ENCODE measurements at places on chromosomes 12 and 14.
A peak's percentile ranks its signal among the peaks of the same experiment; 100 is the strongest.

GRCh38 chr12:110355073-110355472 lies 48.4 kb downstream of the ANAPC7 start:
- DNase-seq, result no peak

DNA sequence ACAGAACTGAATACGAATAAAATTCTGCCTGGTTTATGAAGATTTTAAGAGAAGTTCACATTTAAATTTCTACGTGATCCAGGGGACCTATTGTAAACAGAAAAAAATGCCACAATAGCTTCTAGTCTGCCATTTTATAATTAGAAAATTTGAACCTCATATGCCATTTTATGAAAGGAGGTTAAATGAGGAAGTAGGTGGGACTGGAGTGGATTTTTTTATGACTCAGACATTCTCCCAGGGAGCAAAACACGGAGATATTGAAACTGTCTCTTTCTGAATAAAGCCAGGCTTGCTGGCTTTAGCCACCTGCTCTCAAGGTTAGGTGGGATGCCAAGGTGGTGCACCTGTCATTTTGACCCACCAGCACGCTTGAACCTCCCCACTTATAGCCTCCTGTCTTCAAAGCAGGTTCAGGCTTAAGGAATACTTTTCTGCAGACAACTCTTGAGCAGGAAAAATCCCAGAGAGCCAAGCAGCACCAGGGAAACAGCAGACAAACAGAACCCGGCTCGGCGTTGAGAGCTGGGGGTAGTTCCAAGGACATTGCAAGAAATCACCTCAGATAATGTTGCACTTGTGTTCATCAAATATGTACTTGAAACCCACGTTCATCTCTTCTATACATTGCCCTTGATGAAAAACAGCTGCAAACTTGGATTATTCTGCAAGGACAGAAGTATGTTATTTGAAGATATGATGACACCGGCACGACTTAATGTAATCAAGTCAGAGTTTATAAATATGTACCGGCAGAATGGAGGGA lies 203.7 kb downstream of the PPM1H start:
- no peak for DNase-seq

GRCh38 chr14:37422748-37423147 lies 172.3 kb downstream of the FOXA1 start:
- no peak for DNase-seq

GRCh38 chr14:77965919-77966435 lies 166.1 kb downstream of the ADCK1 start:
- peak; percentile 78 for DNase-seq

DNA sequence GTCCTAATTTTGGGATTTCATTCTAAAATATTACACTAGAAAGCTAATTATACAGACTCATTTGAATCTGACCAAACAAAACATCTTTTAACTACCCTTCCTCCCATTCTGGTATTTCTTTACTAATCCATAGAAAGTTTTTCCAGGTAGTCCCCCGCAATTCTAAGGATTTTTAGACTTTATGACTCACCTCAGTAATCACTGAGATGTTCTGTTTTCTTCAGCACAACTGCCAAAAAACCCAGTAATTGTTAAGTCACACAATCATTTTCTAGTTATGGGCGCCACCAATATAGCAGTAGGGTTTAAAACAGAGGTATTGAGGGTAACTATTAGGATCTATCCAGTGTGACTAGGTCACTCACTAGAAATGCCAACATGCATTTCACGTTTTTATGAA lies 1.6 kb upstream of the ARID4A start:
- no peak for DNase-seq

DNA sequence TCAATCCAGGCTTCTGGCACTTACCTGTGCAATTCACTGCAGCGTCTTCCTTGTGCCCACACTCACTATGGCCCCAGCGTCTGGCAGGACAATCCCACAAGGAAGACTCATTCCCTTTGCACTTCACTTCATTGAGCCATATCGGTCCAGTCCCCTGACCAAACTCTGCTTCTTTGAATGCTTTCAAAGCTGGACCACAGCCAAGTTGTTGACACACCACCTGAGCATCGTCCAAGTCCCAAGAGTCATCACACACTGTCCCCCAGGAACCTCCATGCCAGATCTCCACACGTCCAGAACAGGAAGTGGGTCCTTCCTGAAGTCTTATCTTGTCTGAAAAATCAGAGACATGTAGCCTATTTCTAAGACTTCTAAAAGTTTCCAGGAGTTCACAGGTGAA lies 20.2 kb downstream of the CD163 start:
- no peak for DNase-seq

GRCh38 chr12:75471902-75472890 lies 8.4 kb upstream of the GLIPR1 start:
- DNase-seq, result no peak

DNA sequence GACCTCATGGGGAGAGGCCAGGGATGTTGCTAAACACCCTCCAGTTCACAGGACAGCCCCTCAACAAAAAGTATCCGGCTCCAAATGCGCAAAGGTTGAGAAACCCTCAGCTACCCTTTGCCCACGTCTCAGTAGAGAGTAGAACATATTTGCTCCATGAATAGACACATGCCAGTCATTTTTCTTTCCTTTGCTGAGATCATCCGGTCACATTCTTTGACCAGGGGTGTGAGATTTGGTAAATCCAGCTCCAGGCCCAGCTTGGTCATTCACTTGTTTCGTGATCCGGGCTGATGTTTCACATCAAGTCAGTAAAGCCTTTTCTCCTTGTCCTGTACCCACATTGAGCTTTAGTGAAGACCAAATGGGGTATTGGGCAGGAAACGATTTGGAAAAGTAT lies 83.6 kb upstream of the LHX5 start:
- DNase-seq, result no peak

DNA sequence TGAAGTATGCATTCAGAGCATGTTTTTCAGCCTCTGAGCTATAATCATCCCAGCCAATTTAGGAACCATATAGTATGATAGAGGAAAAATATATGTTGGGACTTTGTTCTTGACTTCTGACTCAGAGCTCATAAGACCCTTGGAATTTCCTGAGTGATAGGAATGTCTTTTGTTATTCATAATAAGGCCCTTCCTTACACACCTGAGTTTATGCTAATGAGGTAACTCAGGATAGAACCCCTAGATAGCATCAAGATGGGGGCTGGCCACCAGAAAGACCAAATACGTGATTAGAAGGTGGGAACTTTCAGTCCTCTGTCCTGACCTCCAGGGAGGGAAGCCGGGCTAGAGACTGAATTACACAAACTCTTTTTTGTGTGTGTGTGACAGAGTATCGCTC lies 32.4 kb upstream of the PLEK2 start:
- DNase-seq, result no peak

GRCh38 chr14:94918896-94919295 lies 149.0 kb upstream of the GSC start:
- no peak for DNase-seq

DNA sequence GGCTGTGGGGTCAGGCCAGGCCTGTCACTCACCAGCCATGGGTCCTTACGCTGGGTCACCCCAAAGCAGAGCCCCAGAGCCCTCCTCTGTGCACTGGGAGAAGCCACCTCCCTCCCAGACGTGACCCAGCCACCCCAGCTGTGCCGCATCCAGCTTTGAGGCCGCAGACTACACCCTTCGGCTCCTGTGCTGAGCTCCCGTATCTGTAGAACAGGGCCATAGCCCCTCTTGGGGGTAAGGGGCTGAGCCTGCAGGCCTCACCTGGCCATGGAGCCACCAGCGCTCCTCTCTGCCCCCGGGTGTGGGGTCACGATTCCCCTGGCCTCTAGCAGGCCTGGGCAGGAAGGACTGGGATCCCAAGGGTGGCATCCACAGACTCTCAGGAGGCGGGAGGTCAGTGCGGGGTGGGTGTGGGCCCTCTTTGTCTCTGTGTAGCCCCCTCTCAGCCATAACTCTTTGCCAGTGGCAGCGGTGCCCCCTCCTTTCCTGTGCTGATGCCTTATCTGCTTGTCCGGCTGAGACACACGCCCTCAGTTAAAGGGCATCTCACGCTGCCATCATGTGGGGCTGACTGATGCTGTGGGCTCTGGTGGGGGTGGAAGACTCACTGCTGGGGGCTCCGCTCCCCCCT lies 16.3 kb downstream of the ASPG start:
- DNase-seq, result no peak

GRCh38 chr14:101564819-101565698 lies 3.8 kb downstream of the DIO3 start:
- no peak for DNase-seq

- DNase-seq, result no peak
Observed at GRCh38 chr12:129213551-129213950, 360.3 kb downstream of the GLT1D1 start.

DNA sequence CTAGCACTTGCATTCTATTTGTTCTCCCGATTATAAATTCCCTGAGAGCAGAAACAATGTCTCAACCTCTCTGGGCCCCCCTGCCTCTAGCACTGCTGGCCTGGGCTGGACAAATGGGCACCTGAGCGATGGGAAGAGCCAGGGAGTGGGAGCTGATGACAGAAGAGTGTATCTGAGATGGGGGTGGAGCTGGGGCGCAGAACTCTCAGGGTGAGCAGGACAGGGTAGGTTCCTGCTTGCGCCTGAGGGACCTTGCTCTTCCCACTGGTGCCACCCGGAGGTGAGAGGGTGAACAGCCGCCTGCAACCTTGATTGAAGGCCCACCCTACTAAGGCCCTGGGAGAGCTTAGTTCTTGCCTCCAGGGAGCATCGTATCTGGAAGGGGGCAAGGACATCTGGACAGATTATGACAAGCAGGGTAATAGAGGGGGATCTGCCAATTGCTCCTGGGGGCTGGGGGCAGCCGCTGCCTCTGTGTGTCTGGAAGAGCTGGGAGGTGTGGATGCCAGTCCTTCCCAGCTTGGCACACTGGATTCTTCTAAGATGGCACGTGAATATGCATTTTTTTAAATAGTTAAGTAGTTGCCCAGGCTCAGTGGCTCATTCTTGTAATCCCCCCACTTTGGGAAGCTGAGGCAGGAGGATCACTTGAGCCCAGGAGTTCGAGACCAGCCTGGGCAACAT lies 43.0 kb upstream of the TSPAN9 start:
- peak; percentile 67 for DNase-seq

DNA sequence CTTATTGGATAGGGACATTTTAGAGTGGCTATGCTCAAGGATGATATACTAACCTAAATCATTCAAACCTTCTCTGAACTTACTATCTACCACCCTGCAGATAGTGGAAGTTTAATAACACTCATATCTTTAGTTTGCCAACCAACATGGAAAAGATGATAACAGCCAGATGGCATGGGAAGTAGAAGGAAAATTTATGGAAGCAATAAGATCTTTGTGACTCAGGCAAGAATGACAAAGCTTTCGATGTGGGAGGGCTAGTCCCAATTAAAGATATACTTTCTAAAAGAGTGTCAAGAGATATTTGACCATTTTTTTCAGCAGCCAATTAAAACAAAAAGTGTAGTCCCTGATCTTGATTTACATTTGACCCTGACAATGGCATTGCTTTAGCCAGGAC lies 631.7 kb downstream of the RPS29 start:
- no peak for DNase-seq

DNA sequence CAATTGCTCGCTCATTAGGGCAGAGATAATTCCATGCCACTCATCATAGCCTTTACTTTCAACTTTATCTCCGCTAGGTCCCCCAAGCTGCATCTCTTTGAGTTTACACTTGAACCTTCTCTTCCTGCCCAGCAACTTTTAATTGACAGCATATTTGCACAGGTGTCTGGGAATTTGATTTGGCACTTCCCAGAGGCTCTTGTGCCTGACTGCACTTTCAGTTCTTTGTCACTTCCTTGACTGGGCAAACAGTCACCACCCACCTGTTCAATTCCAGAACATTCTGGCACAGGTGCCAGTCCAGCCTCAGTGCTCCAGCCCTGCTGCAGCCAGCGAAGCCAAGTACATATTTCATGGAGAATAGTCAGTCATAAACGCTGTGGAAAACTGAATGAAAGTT lies 110.1 kb upstream of the LRIG3 start:
- no peak for DNase-seq

DNA sequence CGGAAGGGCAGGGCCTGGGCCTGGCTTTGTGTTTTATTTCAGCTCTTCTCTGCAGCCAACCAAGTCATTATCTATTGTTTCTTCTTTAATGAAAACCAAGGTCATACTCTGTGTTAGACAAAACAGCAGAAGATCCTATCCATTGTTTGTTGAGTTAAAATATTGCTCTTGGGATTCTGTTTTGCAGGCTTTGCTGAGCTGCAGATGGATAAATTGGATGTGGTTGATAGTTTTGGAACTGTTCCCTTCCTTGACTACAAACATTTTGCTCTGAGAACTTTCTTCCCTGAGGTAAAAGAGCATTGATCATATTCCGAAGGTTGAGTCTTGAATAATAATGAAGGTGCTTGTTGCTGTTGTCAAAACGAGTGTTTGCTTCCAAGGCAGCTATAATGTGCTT lies 106.6 kb downstream of the PLXNC1 start:
- DNase-seq, result no peak

DNA sequence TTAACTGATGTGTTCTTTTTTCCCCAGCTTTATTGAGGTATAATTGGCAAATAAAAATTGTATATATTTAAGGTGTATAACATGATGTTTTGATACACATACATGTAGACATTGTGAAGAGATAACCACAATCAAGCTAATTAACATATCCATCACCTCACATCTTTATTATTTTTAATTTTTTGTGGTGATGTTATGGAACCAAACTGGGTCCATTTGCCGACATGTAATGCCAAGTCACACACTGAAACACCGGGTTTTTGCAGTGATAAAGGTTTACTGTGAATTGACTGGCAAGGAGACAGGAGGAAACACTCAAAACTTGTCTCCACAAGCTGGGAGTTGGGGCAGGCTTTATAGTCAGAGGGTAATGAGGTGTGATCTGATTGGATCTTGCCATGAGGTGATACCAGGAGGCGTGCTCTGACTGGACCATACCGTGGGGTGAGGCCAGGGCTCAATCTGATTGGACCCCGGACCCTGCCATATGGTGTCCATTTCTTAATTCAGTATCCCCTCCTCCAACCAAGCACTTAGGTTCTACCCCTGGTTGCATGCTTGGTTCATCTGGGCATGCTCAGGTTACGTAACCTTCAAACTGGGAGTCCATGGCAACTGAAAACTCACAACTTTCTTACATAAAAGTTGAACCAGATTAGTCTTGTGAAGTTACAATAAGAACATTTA lies 11.8 kb upstream of the WSCD2 start:
- no peak for DNase-seq

- no peak for DNase-seq
Observed at GRCh38 chr14:86057018-86057667, 527.2 kb downstream of the FLRT2 start.
